ENCODE measurements at places on chromosomes 16 and 17.

DNA sequence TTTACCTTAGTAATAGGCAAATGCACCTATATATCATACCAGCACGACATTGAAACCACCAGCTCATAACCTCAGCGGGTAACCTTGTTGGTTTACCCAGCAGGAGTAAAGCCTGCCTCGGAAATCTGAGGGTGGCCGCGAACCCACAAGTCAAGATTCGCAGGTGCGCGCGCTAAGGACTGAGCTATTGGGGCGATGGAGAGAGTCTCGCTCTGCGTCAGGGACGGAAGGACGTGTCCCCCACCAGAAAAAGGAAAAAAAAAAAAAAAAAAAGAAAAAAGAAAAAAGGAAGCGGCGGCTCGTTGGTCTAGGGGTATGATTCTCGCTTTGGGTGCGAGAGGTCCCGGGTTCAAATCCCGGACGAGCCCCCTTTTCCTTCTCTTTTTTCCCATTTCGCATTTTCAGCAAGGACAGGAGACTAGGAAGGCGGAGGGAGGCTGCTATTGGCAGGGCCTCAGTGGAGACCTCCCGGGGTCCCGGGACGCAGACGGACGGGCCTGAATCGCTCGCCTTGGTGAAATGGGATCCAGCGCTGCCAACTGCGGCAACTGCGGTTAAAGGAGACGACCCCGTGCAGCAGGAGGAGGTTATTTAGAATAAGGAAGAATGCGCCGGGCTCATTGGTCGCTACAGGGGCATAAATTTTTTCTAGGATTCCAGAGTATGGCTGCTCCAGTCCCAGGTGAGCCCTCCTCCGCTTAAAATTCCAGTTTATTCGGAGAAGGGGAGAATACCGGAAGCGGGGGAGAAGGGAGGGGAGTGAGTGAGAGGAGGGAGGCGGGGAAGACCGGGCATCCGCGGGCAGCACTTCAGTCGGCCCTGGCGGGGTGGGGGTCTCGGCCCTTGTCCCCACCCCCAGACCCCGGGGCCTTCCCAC, at the start of gene OR1F1:
OR1F1 (plus strand) TSS at position 407 of the 877 bp plus-strand sequence.
- DNase-seq = peak; percentile 67

DNA sequence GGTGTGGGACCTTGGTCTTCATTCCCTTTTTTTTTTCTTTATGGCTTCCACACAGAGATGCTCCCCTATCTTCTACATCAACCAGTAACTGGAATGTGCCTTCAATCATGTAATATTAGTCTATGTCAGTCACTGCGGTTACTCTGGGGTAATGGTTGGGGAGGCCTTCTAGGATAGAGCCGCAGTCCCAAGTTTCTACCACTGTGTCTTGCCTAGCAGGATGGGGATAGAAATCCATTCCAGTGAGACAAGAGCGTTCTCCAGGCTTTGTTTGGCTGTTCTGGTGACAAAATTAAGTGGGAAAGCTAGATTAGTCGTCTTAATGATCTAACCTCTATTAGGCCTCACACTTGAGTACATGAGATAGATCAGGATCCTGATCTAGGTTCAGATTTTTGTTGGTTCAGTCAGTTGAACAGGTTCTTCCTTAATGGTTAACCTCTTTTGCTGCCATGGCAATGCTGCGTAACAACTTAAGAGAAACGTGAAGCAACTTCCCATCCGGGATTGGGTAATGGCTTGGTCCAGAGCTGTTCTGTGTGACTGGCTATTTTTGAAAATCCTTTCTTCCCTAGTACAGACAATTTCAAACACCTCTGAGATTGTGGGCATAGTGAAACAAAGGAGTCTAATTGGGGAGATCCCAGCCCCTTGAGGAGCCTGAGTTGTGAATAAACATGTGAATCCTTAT, 8.7 kb downstream of the MSL1 start:
- DNase-seq = no peak

DNA sequence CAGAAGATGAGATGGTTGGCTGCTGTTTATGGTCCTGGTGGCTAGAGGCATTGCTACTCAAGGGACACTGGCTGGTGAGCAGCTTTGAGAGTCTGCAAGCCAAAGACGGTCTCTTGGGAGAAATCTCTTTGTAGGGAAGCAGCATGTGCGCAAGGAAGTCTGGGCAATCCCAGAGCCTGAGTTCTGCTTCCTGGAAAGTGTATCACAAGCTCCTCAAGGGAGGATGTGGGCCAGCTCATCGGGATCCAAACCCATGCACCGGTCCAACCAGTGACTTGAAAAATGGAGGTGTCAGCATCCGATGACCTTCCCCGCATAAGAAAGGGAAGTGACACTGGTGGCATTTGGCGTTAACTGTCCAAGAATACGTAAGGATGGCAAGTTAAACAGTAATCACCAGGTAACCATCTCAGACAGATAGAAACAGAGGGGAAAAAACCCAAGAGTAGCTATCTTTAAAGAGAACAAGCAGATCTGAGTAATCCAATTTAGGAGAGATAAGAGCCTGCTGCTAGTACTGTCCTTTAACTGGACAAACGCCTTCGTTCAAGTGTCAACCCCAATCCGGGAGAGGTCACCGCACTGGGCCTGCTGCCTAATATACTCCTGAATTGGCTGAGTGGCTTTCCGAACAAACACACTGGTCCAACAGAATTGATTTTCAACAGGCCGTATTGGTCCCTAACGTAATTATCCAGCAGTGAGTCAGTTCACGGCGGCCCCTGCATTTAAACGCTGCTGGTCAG, 303.0 kb upstream of the ZFHX3 start:
- DNase-seq = no peak

DNA sequence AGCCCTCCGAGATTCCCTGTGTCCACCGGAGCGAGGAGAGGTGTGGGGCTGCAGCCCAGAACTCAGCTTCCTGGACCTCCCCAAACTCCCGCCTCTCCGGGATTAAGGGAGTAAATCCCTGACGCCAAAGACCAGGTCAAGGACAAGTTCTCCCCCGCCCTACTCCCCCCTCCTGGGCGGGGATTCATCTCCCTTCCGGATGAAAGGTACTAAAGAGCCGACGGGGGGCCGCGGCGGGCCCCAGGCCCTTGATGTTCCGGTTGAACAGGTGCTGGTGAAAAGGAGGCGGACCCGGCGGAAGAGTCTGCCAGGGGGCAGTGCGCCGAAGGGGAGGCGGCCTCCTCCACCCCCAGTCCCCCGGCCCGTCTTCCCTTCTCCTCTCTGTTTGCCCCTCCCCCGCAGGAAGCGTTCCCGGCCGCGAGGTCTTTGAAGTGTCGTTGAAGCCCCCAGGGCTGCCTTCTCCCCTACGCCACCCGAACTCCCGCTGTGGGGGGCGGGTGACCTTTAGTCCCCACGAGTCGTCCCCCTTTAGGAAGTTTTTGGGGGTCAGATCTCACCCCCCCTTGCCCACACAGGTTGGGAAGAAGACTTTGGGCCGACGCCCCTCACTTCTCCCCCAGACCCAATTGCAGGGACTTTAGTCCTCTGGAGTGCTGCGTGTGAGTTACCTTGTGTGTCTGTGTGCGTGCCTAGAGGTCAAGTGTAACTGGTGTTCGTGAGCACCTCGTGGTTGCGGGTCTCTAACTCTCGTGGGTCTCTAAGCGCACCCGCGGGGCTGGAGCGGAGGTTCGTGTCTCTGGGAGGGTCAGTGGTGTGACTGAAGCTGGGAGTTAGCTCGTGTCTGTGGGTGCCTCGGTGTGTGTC, 1.1 kb upstream of the MLLT6 start:
- no peak for DNase-seq

DNA sequence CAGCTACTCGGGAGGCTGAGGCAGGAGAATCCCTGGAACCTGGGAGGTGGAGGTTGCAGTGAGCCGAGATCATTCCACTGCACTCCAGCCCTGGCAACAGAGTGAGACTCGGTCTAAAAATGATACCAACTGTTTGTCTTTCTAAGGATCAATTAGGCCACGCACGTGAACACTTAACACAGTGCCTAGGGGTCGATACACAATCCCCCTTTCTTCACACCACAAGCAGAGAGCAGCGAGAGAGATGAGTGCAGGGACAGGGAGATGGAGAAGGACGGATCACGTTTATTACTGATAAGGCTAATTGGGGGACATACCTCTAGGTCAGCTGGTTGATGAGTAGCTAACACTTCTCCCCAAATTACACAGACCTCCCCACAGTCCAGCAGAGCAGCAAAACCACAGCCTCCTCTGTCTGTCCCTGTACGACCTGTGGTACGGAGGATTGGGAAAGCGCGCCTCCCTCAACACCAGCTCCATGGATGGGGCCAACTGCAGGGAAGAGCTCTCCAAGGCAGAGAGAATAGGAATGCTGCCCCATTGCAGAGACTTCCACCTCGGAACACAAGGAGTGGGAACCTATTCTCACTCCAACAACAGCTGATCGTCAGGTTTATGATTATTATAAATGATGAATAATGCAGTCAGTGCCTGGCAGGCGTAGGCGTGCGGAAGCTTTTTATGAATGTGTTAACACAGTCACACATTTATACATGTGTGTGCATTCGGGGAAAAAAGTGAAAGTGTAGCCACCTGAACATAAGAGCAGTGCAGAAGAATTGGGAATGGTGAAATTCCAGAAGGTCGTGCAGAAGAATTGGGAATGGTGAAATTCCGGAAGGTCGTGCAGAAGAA, 155.1 kb downstream of the C16orf95 start:
- DNase-seq = no peak

DNA sequence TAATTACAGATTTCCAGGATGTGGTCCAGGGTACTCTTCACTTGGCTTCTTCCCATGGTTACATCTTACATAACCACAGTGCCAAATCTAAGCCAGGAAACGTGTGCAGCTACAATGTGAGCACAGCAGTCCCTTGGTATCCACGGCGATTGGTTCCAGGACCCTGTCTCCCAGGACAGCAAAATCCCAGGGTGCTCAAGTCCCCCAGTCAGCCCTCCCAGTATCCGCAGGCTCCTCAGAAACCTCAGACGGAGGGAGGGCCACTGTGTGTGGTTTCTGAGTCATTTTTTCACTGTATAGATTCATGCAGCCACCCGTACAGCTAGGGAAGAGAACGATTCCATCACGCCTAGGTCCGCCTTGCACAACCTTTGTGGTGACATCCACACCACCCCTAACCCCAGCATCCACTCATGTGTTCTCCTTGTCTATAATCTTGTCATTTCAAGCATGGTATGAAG, 11.1 kb upstream of the ATP2C2 start:
- DNase-seq = peak; percentile 67

GRCh38 chr16:47392081-47392480, 68.8 kb downstream of the ITFG1 start:
- DNase-seq = no peak

- DNase-seq = no peak
Measured at GRCh38 chr17:45144199-45145034, 3.9 kb upstream of the HEXIM1 start.

- DNase-seq = no peak
Measured at GRCh38 chr16:19033761-19034160, 33.7 kb upstream of the COQ7 start.

DNA sequence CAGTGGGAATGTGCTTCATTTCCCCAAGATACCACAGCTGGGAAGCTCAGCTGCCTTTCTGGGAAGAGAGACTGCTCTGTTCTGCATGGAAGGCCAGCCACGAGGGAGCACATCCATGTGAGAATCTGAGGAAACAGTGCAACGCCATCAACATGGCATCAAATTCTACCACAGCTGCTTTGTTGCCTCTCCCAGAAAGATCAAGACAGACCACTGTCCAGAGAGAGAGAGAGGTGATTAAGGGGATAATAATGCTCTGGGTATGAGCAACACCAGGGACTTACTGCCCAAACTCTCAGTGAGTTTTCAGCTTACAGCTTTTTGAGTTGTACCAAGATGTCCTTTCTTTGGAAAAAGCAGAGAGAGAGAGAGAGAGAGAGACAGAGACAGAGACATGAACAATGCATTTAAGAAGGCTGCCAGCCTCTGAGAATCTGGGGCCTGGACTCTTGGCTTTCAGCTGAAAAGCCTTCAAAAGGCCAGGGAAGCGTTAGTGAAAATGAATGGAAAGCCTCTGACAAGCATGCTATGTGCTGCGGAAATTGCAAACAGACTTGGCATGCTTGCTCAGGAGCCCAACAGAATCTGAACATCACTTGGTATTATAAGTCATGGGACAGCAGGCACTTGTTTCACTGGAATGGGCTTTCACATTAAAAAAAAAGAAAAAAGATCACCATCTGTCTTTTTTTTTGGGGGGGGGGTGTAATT, 223.1 kb downstream of the MAP2K6 start:
- DNase-seq = no peak

GRCh38 chr17:48639982-48640857, 14.1 kb upstream of the HOXB9 start:
- no peak for DNase-seq

DNA sequence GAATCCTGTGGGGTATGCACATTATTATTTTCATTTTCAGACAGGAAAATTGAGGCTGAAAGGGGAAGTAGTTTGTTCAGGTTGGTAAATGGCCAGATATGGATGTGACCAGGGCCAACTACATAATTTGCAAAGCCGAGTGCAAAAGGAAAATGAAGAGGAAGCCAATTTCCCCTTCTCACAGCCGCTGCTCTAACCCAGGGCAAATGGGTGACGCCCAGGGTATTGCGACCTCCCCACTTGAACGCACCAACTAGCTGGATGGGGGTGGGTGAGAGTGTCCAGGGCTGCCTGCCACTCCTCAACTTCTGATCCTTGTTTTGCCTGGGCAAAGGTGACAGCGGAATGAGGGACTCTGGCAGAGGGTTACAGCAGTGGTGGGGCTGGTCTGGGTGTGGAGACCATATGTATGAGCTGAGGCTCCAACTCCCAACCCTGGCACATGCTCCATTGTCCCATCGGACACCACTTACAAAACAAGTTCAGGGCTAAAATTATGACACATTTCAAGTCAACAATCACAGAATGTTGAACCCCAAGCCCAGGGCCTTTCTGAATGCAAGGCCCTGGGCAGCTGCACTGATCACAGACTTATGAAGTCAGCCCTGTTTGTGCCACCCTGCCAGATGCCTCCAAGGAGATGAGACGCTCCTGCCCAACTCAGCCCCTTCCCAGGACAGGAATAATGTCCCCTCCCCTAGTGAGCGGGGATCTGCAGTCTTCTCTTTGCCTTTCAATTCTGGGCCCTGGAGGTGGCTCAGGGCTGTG, 1.7 kb downstream of the ANKRD40CL start:
- DNase-seq = no peak

GRCh38 chr17:12522743-12523183, 142.9 kb upstream of the MYOCD start:
- DNase-seq = peak; percentile 57

GRCh38 chr17:5304636-5305035, 22.6 kb downstream of the RABEP1 start:
- DNase-seq = no peak

- no peak for DNase-seq
Measured at GRCh38 chr17:71764505-71764904, 356.3 kb upstream of the SOX9 start.

DNA sequence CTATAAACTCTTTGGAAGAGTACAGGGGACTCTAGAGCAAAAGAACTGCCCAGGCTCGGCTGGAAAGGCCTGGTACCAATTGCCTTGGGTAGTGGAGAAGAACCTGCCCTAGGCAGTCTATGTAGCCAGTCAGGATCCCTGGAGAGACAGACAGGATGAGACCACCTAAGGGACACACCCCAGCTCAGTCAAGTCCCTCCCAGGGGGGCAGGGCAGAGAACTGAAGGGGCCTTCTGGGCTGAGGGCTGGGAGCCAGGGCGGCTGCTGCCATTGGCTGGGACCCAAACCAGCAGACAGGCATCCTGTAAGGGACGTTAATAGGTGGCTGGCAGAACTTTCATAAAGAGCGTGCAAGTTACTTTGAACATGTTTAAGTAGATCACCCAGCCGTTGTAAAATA, 12.8 kb upstream of the SLC38A8 start:
- DNase-seq = no peak

- DNase-seq = peak; percentile 92
Measured at GRCh38 chr17:76506408-76507345, 5.5 kb upstream of the RHBDF2 start.
